Hippocampal formation (tissue), 2 donors: ENCODE measurements at places on chromosomes 16 and 17.

- no peak for DNase-seq
Observed at GRCh38 chr17:18967916-18968315, 16.0 kb downstream of the SLC5A10 start.

- DNase-seq: no peak
Observed at GRCh38 chr17:64291268-64291851, 28.3 kb upstream of the TEX2 start.

GRCh38 chr17:19645734-19646201, 2.8 kb upstream of the ALDH3A2 start:
- peak; percentile 51 for DNase-seq

- no peak for DNase-seq
Observed at GRCh38 chr16:48525201-48526057, 84.6 kb downstream of the N4BP1 start.

DNA sequence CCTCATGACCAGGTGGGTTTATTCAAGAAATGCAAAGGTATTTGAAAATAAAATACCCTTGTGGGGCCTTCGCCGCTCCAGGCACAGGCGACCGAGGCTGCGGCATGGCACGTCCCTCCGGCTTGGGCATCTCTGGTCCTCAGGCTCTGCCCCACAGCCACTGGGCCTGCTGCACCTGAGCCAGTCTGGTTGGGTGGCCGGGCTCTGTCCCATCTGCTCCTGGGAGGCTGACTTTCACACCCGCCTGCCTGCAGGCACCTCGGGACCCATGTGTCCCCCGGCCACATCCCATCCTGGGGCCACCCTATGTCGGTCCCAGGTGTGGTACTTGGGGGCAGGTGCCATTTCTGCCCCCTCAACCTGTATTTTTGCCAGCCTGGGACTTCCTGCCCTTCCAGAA, 20.9 kb downstream of the OSBPL7 start:
- DNase-seq: no peak

- no peak for DNase-seq
Observed at GRCh38 chr17:17127730-17128291, 78.3 kb downstream of the PLD6 start.

- no peak for DNase-seq
Observed at GRCh38 chr16:72924537-72924926, 123.4 kb downstream of the ZFHX3 start.

- no peak for DNase-seq
Observed at GRCh38 chr16:89478576-89479221, 11.7 kb downstream of the ANKRD11 start.

GRCh38 chr17:16939606-16940115, 32.3 kb downstream of the TNFRSF13B start:
- no peak for DNase-seq

- DNase-seq: no peak
Observed at GRCh38 chr16:65002265-65002664, 119.6 kb downstream of the CDH11 start.

- no peak for DNase-seq
Observed at GRCh38 chr16:77812856-77813500, 24.6 kb downstream of the VAT1L start.

DNA sequence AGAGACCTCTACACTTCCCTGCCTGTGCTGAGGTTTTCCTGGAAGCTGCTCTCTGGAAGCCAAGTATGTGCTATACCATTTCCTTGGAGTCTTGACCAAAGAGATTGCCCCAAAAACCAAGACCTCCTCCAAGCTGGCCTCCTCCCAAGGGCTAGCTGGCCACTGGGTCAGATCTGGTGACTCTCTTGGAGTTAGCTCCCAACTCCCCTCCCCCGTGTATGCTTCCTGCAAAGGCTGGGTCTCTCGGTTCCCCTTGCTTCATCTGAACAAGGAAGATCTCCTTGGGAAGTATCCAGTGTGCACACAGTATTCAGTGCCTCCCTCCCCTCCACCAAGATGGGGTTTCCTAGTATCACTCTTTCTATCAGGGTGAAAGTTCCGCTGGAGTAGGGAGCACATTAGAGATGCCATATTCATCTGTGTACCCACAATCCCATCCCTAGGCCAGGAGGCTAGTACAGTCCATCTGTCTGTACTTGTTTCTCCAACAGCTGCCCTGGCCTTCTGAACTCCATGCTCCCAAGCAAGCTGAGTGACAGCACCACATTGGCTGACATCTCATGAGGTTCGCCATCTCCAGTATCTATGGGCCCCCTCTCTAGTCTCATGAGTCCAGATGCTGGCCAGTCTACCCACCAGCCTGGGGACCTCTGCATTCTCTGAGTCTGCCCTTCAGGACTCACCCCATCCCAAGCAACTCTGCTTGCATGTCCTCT, 3.2 kb downstream of the GAS7 start:
- DNase-seq: no peak

DNA sequence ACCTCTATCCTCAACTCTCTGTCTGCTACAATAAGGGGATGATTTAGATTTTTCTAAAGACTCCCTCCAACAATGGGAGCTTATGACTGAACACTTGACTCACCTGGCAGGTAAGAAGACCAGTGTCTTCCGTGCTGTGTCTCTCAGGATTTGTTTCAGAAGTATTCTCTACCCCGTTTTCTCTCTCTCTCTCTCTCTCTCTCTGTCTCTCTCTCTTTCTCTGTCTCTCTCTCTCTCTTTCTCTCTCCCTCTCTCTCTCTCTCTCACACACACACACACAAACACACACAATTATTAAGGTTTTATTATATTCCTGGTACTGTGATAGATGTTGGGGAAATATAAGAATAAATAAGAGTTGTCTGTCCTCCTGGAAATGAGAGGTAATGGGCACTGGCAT, 263.9 kb downstream of the TOX3 start:
- no peak for DNase-seq

DNA sequence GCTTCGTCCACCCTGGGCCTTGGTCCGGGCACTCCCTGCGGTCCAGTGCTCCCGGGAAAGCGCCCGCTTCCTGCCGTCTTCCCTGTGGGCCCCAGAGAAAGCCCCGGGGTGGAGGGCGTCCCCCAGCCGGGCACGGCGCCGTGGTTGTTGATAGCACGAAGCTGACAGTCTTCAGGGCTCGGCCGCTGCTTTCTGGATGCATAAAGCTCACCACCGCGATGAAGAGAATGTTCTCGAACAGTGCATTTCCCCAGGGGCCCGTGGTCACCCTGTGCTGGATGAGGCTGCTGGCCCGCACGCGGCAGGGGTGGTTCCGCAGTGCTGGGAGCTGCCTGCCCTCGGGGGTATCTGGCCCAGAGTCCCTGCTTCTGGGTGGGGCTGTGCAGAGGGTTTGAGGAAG, 53.2 kb downstream of the BAHCC1 start:
- no peak for DNase-seq

DNA sequence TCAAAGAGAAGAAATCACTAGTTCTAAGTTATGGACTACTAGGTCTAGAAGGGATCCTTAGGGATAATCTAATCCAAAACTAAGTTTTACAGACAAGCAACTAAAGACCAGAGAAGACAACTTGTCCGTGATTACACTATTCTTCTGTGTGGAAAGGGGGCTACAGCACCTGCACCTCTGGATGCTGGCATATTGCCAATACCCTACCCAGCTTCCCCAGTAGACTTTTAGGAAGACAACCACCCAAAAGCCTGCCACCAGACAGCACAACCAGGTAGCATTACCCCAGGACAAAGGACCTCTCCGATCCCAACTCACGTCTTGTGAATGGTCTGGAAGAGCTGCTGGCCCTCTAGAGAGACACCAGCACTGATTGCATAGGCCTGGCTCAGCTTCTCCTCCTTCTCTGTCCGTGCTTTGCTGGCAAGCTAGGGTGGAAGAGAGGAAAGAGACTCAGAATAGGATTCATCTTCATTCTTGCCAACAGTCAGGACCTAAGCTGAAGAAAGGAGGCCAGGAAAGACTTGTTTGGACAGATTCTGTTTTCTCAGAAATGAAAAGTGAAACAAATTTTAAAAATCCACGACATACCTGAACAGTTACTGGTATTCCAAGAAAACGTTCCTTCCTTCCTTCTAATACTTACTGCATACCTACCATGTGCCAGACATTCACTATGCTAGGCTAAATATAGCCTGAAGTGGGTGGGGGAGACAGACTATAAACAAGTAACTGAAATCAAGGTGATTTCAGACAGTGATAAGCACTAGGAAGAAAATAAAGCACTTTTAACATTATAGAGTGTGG, 25.3 kb upstream of the TMEM101 start:
- no peak for DNase-seq

DNA sequence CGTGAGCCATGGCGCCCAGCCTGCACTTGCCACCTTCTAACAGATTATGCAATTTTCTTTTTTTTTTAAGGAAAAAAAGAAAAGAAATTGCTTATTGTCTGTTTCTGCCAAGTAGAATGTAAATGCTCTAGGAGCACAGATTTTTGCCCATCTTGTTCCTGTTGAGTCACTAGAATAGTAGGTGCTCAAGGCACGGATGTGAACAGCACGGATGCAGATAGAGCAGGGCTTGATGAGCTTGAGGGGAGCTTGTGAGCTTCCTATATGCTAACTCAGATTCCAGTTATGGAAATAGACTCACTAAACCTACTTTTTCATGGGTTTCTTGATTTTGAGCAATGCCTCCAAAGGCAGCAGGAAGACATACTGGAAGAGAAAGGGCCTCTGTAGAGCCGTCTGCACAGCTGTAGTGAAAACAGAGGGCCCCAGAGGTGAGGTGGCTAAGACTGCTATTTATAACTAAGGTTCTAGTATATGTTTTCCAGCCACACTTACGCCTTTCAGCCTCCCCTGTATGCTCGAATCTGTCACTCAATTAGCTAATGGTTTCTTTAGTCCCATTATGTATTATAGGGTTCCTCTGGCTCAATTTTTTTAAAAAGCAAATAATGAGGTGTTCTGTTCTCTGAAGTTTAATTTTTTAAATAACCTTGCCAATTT, 72.8 kb downstream of the WWP2 start:
- DNase-seq: no peak

GRCh38 chr16:10737068-10737625, 6.5 kb upstream of the NUBP1 start:
- DNase-seq: peak; percentile 39
